ENCODE measurements at places on chromosomes 7 and 10.

DNA sequence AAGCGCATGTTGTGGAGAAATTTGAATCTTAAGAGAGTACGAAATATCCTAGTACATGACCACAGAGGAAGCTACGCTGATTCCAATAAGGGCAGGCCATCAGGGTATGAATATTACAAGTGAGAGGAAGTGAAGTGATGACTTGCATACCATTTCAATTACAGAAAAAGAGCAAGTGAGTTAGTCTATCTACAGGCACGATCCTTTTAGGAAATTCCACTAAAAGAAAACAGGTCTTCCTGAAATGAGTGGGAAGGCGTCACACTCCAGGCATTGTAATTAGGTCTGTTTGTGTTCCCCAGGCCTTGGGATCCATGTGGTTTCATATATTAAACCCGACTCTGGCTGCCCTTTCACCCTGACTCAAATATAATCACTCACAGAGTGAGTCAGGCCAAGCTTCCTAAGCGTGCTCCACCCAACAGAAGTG is 152.5 kb downstream of the SEMA3A start:
- no peak for DNase-seq

DNA sequence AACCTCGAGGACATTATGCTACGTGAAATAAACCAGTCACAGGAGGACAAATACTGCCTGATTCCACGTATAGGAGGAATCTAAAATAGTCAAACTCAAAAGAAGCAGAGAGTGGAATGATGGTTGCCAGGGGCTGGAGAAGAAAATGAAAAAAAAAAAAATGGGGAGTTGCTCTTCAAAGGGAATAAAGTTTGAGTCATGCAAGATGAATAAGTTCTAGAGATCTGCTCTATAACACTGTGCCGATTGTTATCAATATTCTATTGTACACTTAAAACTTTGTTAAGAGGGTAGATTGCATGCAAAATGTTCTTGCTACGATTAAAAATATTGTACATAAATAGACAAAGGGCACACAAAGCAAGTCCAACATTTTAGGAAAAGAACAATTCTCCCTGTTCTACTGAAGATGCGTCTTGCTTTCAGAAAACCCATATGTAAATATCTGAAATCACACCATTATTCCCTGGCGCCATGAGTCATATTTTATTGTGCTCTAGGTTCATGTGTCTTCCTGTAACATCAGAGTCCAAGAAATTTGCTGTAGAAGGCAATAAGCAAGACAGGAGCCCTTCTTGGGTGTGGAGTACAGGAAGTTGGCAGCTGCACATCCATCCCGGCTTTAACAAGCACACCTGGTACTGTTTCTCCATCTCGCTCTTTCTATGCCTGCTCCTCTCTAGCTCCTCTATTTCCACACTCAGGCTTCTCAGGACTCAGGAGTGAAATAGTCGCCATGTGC is 145.9 kb downstream of the GFRA1 start:
- DNase-seq: no peak

- no peak for DNase-seq
Measured at GRCh38 chr7:116786791-116787443, 75.5 kb upstream of the CAPZA2 start.

- DNase-seq: no peak
Measured at GRCh38 chr10:11745045-11745444, 2.9 kb downstream of the ECHDC3 start.

Measured in C1 segment of cervical spinal cord (tissue), 14 donors.